Islet precursor cell (in vitro differentiated cells): ENCODE measurements at places on chromosomes 13 and 19.

DNA sequence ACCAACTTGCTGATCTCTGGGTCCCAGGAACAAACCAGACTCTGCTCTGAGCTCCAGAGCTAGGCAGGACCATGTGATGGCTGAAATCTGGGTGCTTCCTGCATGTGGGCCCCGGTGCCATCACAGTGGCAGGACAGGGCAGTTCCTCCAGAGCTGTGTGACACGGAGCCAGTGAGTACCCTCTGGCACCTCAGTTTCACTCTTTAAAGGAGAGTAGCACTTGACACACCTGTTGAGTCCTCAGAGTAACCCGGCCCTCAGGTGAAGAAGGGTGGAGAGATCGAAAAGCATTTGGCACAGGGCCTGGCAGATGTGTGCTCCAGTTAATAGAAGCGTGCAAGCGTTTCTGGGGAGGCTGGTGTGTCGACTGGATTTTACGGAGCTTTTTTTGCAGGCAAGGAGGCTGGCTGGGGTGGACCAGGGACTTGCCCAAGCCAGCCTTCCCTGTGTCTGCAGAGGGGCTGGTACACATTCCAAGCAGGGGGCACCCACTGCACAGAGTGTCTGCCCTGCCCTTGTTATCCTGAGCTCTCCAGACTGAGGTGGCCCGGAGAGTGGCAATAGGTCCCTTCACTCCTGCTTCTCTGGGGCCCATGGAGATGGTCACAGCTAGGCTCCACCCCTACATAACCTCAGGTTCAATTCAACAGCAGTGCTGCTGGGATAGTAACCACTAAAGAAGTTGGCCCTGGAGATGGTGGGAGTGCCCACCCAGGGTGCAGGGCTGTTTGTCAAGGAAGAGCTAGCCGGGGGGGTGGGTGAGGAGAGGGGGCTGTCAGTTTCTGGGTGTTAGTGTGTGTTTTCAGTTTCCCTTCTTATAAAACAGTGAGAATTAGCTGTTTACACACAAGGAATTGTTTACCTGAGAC is 8.3 kb downstream of the RPS19 start:
- peak; percentile 45 for DNase-seq

- no peak for DNase-seq
These were observed 446.4 kb downstream of the COG6 start for GRCh38 chr13:40101708-40102359.

DNA sequence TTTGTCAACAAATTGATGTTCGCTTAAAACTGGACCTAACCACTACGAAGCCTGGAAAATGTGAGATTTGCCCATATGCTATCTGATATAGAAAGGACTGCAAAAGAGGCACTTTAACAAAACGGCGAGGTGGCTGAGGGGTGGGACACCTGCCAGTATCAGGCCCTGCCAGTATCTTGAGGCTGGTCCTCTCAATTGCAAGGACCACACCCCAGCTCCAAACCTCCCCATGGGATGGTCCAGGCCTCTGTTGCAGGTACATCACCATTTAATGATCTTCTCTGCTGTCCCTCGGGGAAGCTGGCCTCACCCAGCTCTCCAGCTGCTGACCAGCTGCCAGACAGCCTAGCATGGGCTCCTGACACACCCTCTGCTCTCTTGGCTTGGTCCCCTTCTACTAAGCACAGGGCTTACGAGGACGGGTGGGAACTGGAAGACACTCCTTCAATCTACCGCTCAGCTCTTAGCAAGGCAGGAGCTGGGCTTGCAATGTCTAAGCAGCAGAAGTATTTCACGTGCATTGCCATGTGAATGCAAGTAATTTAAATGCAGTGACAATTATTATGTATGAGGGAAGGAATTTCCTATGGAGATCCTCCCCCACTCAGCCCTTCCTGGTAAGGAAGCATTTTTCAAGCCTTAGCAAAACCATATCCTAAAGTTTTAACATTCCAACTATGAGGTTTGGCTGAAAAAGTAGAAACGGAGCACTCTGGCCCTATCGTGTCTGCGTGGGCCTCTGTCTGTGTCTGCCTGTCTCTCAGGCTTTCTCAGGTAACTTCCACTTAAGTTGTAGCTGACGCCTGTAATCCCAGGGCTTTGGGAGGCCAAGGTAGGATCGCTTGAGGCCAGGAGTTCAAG is 63.9 kb downstream of the LATS2 start:
- no peak for DNase-seq

DNA sequence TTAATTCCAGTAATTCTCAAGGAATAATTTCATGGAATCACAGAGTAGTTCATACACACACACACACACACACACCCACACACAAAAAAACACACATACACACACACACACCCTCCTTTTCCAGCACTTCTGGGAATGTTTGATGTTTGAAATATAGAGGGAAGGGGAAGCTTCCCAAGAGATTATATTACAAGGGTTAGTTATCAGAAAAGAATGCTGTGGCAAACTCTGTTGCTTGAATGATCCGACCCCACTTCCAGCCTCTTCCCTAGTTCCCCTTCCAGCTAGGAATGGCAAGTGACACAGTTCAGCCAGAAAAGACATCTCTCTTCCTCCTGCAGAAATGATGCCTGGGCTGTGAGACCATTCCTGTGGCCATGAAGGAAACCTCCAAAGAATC is 49.9 kb downstream of the KCTD12 start:
- no peak for DNase-seq

GRCh38 chr13:91622778-91623550 is 224.5 kb downstream of the GPC5 start:
- DNase-seq = no peak

DNA sequence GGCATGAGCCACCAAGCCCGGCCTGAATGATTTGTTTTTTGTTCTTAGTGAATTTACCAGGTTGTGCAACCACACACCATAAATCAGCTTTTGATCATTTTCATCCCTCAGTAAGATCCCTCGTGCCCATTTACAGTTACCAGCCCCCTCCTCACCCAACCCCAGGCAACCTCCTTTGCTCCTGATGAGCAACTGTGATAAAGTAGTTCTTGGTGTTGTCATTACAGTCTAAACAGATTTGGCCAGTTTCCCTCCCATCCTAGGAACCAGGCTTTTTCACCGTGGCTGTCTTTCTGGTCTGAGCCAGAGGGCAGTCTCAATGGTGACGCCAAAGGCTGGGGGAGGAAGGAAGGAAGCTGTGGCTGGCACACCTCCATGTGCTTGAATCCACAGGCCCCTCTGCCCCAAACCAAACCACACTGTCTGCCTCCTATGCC is 61.2 kb upstream of the WDFY2 start:
- peak; percentile 78 for DNase-seq

- DNase-seq = no peak
These were observed 47.2 kb upstream of the ZNF737 start for GRCh38 chr19:20612711-20613316.

GRCh38 chr19:11017275-11018035 is 56.6 kb downstream of the SMARCA4 start:
- no peak for DNase-seq

DNA sequence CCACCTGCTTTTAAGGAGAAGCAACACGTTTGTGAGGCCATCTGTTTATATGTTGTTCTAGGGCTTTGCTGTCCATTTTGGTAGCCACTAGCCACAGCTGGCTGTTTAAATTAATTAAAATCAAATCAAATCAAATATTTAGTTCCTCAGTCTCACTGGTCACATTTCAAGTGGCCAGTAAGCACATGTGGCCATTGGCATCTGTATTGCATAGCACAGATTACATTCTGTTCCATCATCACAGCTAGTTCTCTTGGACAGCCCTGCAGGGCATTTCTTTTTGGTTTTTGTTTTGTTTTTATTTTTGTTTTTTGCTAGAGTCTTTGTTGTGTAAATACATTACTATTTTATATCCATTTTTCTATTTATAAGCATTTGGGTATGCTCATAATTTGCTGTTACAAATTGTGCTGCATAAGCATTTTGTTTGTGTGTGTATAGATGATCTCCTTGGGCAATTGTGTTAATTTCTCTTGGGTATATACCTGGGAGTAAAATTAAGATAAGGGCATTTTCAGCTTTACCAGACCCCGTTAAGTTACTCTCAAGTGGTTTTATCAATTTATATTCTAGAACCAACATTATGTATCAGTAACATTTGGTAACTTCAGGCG is 31.3 kb downstream of the SAE1 start:
- DNase-seq = no peak

DNA sequence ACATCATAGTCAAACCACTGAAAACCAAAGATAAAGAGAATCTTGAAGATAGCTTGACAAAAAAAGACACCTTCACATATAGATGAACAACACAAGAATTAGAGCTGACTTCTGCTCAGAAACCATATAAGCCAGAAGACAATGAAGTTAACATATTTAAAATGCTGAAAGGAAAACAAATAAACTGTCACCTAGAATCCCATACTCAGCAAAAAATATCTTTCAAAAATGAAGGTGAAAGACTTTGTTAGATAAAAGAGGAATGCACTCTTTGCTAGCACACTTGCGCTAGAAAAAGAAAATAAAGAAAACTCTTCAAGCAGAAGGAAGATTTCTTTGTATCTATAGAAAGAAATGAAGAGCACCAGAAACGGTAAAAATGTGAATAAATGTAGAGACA is 49.5 kb downstream of the PARP4 start:
- DNase-seq = no peak

DNA sequence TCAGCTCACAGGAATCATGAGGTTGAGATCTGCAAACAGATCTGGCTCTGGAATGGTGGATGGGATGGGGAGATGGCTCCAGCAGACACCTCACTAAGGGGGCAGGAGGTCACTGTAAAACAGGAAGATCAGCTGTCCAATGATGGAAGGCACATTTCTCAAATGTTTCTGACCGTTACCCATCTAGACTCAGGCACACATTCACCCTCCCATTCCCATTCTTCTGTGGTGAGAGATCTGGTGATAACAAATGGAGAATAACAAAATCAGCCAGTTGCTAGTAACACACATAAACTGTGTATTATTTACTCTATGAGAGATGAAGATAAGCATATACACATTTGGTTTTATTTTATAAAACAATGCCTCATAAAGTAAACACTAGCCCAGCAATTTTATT is 235.9 kb downstream of the TSHZ3 start:
- peak; percentile 75 for DNase-seq

DNA sequence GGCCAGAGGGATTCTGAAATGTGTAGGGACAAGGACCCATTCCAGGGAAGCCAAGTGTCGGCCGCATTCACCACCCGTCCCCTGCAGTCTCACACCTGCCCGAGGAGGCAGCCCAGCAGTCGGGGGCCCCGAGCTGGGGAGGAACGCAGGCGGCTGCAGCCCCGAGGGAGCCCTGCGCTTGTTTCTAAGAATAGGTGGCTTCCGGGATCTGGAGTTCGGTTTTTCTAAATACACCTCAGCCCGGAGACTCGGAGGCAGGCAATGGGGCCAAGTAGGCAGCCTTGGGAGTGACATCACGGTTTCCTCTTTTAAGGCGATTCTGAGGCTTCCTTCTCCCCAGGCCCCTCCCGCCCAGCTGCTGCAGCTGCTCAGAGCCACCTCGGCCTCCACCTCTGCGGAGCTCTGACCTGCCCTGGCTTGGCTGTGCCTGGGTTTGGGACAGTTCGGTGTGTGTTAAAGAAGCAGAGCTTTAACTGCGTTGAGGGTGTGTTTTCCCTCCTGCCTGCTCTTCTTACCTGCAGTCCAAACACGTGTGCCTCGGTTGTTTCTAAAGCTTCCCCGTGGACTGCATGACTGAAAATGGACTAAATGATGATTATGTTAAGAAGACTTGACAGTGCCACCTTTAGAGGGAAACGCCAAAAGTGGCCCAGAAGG is 80.5 kb downstream of the COL4A2 start:
- peak; percentile 82 for DNase-seq

- DNase-seq = no peak
These were observed 71.3 kb downstream of the ARHGEF7 start for GRCh38 chr13:111186305-111186935.

DNA sequence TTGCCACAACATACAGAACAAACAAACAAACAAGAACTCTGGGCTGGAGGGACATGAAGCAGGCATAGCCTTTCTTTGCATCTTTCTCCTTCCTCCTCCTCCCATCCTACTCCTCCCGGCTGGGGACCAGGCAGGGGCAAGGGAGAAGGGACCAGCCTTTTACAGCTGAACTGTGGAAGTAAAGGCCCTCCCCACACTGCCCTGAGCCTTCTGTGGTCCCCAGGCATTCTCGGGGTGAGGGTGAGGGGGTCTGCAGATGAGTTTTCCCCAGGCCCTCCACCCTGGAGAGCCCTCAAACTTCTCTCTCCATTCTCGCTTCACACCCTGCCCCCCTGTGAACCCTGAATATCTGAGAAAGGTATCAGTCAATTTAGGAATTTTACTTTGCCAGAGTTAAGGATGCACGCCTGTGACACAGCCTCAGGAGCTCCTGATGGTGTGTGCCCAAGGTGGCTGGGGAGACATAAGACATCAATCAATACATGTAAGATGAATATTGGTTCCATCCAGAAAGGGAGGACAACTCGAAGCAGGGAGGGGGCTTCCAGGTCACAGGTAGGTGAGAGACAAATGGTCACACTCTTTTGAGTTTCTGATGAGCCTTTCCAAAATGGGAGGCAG is 170.9 kb downstream of the COL4A1 start:
- DNase-seq = no peak

GRCh38 chr13:110536006-110536693 is 25.4 kb downstream of the RAB20 start:
- no peak for DNase-seq

DNA sequence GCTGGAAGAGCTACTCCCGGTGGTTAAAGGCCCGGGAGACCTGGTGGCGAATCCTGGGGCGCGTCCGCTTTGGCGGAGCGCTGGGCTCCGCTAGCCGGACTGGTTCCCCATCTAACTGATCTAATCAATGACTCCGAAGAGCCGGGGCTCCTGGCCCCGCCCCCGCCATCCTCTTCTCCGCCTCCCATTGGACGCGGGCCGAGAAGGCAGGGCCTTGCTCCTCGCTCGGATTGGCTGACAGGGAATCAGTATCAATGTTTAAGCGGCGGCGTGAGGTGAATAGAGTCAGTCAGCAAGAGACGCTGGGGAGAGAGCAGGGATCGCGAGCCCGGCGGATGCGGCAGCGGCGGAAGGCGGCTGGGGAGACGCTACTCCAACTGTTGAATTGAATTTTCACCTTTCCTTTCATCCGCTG is 1.7 kb upstream of the PCDH17 start:
- peak; percentile 99 for DNase-seq

GRCh38 chr13:31209841-31210210 is 10.1 kb downstream of the B3GLCT start:
- DNase-seq = no peak

DNA sequence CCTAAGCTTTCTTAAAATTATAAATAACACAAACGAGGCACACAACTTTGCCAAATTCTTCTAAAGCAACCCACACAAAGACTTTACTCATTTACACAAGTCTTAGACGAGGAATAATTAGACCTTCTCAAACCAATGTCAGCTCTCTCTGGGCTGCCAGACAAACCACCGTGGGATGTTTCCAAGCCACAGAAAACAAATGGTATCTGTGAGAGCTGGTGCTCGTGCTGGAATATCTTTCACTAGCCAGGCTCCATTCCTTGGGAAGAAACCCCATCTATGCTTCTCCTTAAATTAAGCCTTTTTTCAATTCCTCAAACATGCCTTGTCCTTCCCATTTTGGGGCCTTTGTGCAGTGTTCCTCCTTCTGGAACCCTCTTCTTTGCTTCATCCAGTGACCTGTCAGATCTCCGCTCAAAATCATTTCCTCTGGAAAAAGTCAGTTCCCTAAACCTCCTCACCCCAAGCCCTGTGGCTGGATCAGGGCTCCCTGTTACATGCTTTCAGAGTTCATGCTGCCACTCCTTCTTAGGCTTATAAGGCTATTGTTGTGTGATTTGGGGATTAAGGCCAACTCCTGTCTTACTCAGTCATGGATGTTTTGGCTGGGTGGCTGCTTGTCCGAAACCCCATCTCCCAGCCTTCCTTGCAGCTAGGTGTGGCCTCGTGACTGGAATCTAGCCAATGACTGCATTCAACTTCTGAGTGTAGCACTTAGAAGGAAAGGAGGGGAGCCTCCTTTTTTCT is 64.2 kb upstream of the GTF2F2 start:
- DNase-seq = no peak
